ENCODE measurements at places on chromosomes 13 and 19. TPM values are rescaled to one million over a fixed set of nuclear protein-coding genes. Genes with fewer than 3 reads are reported as not detected.

DNA sequence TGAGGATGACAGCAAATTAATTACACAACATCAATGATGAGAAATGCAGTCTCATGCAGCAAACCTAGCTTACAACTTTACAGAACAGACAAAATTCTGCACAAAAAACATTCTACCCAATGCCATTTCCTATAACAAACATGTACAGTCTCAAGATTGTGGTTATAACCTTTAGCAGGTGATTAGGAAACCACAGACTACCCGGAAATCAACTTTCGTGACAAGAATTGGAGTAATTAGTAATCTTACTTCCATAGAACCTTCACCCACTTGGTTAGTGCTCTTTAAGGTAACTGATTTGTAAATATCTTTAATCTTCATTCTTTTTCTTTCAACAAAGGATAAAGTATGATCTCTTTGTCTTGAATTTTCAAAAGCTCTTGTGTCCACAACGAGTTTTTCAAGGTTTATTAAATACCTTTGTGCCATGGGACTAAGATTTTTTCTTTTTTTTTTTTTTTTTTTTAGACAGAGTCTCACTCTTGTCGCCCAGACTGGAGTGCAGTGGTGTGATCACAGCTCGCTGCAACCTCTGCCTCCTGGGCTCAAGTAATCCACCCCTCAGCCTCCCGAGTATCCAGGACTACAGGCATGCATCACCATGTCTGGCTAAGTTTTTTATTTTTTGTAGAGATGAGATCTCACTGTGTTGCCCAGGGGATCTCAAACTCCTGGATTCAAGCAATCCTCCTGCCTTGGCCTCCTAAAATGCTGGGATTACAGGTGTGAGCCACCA lies 78.8 kb downstream of the MAP4K1 start:
- no peak for DNase-seq

DNA sequence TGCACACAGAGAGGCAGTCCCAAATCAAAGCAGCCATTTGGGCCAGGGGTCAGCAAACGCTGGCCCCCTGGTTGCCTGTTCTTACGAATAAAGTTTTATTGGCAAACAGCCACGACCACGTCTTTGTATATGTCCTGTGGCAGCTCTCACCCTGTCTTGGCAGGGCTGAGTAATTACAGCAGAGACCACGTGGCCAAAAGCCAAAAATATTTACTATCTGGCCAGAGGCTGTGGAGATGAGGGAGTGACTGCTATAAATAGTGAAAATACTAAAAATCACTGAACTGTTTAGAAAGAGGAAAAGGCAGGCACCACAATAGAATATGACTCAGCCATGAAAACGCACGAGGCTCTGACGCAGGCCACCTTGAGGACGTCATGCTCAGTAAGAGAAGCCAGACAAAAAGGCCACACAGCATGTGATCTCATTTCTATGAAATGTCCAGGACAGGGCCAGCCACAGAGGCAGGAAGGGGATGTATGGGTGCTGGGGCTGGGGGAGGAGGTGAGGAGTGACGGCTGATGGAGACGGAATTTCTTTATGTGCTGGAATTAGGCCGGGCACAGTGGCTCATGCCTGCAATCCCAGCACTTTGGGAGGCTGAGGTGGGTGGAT lies 29.4 kb downstream of the SMIM24 start:
- peak; percentile 67 for DNase-seq

GRCh38 chr19:50233308-50233910 lies 30.0 kb downstream of the MYH14 start:
- no peak for DNase-seq

Gene RAB3A
- 3.0 TPM for total RNA-seq

DNA sequence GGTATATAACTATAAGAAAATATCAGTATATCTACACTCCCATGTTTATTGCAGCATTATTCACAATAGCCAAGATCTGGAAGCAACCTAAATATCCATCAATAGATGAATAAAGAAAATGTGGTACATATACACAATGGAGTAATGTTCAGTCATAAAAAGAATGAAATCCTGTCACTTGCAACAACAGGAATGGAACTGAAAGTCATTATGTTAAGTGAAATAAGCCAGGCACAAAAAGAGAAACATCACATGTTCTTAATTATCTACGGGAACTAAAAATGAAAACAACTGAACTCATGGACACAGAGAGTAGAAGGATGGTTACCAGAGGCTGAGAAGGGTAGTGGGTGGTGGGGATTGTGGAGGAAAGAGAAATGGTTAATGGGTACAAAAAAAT lies 665.2 kb downstream of the TBC1D4 start:
- DNase-seq, result no peak

DNA sequence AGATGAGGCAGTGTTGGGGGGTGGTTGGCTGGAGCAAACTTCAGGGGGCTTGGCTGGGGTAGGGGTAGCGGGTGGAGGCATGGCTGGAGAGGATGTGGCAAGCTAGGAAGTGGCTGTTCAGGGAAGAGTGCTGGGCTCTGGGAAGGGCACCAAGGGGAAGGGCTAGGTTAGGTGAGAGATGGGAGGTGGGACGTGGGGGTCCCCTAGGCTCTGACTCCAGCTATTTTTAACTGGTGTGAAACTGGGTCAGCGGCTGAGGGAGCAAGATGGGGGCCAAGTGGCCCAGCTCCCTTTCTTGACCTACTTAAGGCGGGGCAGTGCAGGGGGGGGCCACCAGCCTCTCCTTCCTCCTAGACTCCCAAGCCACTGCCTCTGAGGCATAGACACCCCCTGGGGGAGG lies 7.3 kb downstream of the KCNC3 start:
- no peak for DNase-seq

DNA sequence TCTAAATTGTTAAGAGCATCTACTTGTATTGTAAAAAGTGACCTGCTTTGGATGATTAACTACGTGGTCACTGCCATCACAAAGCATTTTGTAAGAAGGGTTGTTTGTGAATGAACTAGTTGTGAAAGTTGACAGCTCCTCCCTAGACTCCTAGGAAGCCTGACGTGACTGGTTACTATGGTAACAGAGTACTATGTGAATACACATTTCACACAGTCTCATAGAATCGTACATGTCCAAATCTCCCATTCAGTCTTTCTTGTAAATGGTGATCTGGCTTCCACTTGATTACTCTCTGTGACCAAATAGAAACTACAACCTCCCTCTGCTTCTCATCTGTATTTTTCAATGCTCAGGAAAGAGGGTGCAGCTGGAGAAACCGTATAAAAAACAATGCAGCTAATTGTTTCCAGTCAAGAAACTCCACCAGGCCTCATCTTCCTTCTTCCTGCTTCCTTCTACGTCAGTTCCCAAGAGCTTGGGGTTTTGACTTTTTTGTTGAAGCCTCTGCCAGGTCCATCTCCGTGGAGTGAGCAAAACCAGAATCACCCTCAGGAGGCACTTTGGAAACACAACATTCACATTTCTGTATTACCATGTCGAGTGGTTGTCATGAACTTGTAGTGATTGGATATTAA lies 83.4 kb downstream of the GPC6 start:
- peak; percentile 5 for DNase-seq

Gene MRI1
- 25.0 TPM for total RNA-seq

DNA sequence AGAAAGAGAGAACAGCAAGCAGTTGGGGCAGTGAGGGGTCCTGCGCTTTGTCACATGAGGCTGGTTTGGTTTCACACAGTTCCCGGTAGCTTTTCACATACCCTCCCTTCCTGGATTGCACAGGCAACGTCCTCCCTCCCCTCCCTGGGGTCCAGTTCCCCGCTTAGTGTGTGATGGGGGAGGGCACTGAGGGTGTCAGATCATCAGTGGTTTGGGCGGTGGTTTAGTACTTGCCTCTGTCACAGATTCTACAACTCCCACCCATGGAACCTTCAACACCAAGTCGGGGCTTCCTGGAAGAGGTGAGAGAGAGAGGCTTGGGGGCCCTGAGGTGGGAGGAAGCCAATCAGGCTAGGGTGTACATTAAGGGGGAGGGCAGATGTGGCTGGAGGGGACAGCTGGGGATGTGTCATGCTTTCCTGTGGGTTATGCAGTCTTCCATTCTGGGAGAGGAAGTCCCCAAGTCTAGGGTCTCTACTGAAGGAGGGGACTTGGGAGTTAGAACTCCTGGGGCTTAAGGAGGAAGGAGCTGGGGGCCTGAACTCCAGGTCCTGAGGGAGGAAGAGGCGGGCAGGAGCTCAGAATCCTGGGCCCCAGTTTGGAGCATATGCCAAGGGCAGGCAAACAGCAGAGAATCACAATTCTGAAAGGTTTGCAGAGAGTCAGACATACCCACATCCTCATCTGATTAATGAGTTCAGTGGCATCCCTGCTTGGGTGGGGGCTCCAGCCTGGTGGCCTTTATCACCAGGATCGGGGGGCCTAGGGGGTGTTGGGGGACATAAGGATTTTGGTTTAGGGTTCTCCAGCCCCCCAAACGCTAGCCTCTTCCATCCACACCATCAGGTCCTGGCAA lies at the start of gene NKG7:
TSS of gene NKG7 (minus strand) at position 6 of the 856 bp plus-strand sequence. CDS start 119 bp downstream, outside the sequence.
- DNase-seq, result no peak

DNA sequence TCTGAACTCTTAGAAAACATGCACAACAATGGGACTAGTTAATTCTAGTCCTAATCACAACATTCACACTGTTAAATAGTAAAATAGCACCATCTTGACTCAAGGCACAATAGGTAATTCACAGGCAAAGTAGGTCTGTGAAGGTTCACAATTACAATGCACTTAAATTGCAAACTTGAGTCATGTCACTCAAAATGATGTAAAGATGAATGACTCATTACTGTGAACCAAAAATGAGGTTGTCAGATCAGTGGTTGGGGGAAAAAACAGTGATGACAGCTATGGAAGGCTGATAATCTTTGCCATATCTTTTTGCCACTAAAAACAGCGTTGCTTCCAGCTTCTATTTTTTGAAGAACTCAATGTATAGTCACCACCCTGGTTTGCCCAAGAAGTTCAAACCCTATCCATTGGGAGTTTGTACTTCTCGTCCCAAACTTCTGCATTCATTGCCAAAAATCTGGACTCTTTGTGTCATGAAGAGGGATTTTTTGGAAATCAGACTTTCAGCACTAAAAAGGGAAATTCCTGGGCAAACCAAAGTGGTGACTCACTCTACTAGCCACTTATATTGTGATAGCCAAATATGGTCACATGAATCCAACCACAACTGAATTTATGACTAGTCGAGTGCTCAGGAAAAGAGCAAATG lies 200.9 kb upstream of the TMTC4 start:
- no peak for DNase-seq

DNA sequence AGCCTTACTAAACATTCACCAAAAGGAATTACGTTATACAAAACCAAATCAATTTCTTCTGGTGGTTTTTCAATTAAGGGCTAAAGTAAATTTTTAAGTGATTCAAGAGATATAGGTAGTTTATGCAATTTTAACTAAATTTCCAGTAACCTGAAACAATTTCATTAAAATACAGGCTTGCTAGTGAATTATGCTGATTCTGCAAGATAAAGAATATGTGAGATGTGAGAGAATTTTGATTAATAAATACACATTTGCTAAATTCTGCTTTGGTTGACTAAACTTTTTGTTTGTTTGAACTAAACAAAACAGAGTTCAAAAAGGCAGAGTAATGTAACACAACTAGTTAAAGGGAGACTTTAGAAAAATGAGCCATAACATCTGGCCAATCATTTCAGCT lies 27.1 kb downstream of the FGF14 start:
- no peak for DNase-seq

DNA sequence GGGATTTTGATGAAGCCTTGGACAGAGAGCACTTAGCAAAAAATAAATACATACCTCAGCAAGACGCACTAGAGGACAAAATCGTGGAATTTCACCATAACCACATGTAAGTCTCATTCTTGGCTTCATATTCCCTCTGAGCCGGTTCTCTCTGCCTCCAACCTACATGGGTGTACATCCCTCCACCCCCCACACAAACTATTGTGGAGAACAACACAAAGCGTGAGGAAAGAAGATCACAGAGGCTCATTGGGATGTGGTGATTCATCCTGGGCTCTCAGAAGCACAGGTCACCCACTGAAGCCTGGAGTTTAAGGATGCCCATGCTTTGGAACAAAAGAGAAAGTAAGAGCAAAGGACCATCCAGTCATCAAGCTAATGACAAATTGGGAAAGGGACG lies 192.2 kb downstream of the STK24 start:
- no peak for DNase-seq

GRCh38 chr13:87355451-87355850 lies 315.7 kb upstream of the SLITRK5 start:
- no peak for DNase-seq

Gene GDF15
- total RNA-seq, result 5.8 TPM

DNA sequence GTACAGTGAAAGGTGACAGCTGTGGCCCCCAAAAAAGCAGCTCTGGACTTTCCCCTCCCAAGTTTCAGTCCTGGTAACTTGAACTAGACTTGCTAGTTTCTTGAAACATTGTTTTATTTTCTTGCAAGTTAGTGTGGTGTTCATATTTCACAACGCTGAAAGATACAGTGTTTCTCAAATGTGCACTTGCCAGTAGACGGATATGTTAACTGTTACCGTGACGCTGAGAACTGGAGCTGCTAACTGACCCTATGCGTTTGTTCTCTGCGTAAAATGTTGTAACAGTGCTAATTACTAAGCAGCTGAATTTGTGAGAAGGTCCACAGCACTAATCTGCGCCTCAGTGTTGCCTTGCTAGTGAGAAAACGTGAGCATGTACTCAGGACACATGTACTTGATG lies 79.6 kb downstream of the GGACT start:
- no peak for DNase-seq

Gene FCAR
- 8.4 TPM for total RNA-seq

Gene CEBPA
- total RNA-seq, result 70.0 TPM

GRCh38 chr19:41821003-41821735 lies 23.3 kb downstream of the LYPD4 start:
- DNase-seq, result no peak

DNA sequence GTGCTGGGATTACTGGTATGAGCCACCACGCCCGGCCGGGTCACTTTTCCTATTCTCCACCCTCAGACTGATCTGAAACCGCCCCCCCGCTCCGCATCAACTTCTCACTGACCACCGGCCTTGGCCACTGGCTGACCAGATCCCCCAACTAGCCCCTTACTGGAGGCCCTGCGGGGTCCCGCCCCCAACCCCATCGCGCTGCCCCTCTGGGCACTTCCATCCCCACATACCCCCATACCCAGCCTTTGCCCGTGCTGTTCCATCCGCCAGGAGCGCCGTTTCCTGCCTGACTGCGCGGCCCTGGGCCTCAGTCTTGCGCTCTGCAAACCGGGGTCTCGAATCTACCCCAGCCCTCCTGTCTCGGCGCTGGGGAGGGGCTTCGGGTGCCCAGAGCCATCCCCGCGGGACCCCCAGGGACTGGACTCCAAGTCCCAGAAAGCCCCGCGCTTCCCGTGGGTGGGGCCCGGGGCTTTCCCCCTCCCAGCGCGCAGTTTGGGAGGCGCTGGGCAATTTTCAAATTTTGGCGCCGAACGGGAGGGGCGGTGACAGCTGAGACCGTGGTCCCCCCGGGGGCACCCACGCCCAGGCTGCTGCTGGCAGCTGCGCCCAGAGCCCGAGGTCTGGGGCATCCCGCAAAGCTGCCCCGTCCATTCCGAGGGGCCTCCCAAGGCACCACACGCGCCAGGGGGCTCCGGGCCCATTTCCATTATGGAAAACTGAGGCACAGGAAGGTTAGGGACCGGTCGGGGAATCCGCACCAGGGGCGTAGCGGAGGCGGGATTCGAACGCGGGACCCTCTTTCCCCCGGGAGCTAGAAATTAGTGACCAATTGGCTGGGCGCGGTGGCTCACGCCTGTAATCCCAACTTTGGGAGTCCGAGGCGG lies 5.2 kb upstream of the LMNB2 start:
- DNase-seq, result peak; percentile 53
